ENCODE measurements at places on chromosomes 13 and 19.

DNA sequence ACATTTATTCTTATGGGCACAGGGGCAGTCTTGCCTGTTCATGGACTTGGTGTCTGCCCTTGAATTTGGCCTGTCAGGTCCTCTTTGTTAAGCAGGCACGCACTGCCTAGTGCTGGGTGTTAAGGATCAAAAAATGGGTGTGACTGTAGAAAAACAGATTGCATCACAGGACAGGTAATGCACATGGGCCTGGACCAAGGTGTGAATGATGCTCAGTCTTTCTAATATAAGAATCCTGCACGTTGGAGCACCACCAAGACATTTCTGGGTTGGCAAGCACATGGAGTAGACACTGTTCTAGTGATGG, 33.7 kb downstream of the GATAD2A start:
- DNase-seq = no peak

- no peak for DNase-seq
Observed at GRCh38 chr19:20879501-20879900, 43.5 kb upstream of the ZNF85 start.

GRCh38 chr13:35978607-35979316, 152.4 kb downstream of the DCLK1 start:
- no peak for DNase-seq

DNA sequence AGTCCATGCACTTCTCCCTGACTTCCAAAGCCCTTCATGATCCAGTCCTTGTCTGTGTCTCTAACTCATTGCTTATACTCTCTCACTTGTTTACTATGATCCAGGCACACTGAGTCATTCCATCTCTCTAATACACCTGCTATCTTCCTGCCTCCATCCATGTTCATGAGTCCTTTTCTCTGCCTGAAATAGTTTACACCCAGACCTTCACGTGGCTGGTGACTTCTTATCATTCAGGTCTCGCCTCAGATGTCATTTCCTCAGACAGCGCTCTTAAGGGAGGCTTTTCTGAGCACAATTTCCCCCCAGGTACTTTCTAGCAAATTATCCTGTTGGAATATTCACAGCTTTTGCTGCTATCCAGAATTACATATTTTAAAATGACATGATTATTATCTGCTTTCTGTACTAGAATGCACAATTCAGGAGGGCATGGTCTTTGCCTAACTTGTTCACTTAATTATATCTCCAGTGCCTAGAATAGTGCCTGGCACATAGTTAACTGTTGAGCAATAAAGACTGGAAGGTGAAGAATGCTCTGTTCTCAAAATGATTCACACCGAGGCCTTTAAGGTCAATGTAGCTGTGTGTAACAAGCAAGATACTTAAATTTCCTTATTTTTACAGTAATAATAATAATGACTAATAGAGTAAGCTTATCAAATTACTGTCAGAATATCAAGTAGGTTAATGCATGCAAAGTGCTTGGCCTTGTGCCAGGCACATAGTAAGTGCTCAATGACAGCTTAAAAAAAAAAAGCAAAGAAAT, 183.7 kb upstream of the SPRY2 start:
- DNase-seq = no peak

- DNase-seq = no peak
Observed at GRCh38 chr19:17719730-17720400, 585 bp downstream of the MAP1S start.

- DNase-seq = no peak
Observed at GRCh38 chr19:15555021-15555420, 46.7 kb downstream of the CYP4F22 start.

DNA sequence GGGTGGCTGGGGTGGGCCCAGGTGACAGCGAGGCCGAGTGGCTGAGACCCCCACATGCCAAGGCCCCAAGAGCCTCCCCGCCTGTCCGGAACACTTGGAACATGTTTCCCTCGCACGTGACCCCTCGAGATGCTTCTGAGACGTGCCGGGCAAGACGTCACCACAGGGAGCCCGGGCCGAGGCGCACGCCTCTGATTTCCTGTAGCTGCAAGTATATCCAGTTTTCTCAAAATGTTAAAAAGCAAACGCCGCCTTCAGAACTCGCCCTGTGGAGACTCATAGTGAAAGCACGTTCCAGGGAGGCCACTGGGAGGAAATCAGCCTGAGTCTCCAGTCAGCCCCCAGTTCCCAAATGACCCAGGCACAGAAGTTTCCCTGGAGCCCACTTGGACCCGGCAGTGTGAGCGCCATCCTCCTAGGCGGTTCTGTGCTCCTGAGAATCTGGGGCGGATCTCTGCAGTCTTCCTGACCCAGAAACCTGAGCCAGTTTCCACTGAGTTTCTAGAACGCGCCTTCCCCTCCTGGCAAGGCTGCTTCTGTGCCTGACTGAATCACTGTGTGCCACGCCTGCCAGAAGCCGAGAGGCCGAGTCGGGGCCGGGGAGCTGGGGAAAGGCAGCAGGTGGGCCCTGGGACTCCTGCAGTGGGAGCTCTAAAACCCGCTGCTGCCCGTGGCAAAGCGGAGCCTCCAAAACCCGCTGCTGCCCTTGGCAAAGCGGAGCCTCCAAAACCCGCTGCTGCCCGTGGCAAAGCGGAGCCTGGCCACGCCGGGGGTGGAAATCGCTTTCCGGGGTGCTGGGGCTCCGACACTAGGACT, 179.3 kb downstream of the KDM4B start:
- no peak for DNase-seq

GRCh38 chr19:42629191-42629590, 34.5 kb upstream of the CEACAM8 start:
- DNase-seq = no peak

- no peak for DNase-seq
Observed at GRCh38 chr13:60155978-60156377, 7.8 kb downstream of the DIAPH3 start.

- no peak for DNase-seq
Observed at GRCh38 chr19:4372165-4373012, 28.0 kb downstream of the SH3GL1 start.

- DNase-seq = no peak
Observed at GRCh38 chr13:67620665-67621064, 390.5 kb upstream of the PCDH9 start.

- DNase-seq = no peak
Observed at GRCh38 chr13:74203576-74203975, 69.4 kb upstream of the KLF12 start.

DNA sequence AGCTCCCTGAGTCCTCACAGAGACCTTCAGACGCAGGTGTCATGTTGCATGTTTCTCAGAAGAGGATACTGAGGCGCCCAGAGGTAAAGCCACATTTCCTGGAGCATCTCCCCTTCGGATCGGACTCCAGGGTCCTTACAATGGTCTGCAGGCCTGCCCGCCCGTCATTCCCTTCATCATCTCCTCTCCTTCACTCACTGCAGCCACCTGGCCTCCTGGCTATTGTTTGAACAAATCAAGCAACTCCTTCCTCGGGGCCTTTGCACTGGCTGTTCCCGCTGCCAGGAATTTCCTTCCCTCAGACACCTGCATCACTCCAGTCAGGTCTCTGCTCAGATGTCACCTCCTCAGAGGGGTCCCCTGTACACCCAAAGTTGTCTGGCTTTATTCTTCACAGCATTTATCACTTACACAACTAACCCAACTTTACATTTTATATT, 20.3 kb downstream of the CEACAM16 start:
- DNase-seq = no peak

DNA sequence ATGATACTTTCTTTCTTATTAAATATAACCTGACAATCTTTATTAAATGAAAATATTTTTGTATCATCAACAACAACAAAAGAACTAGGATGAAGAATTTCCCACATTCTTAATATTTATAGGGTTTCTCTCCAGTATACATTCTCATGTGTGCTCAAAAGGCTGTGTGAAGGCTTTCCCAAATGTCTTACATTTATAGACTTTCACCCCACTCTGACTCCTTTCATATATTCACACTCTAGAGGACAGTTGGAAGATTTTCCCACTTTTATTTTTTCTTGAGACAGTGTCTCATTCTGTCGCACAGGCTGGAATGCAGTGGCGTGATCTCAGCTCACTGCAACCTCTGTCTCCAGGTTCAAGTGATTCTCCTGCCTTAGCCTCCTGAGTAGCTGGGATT, 22.4 kb downstream of the ZNF14 start:
- no peak for DNase-seq

DNA sequence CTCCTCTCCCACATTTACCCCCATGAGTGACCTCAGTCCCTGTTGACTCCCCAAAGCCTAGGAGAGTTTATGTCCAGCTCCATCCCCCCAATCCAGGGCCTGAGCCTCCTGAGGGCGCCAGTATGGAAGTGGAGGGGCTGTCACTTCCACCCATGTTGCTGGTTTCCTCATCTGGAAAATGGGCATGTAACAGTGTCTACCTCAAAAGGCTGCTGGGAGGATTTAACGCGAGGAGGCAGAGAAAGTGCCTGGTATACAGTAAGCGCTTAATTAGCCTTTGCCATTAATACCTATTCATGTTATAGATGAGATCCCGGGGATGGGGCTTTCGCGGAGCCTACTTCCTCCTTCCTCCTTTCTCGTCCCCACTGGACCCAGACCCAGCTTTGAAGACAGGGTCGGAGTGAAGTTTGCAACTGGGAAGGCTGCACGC, 476 bp downstream of the TYK2 start:
- DNase-seq = no peak

GRCh38 chr13:38854226-38854625, 136.4 kb downstream of the STOML3 start:
- DNase-seq = no peak

DNA sequence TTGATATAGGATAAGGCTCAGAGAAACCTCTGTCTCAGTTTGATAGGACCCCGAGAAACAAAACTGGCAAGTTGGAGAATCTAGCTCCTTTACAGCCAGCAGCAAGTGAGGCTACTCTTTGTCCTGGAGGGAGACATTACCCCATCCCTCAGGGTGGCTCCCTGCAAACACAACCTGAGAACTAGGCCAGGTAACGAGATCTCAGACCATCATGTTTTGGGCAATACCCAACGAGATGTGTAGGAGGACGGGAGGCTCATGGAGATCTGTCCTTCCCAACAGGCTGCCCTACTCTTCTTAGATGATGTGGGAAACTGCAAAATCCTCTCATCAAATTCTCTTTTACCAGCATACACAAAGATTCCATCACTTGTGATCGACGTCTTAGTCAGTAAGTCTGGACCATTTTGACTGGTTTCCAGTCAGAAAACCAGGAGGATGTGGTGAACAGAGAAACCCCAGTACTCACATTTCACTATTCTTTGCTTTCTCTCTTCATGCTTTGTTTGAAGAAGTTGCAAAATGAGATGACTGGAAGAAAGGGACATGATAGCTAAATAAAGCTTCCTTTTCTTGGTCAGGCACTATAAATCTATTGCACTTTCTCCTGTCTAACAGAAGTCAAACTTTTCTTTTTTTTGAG, 6.0 kb upstream of the CTU1 start:
- DNase-seq = no peak

GRCh38 chr13:51804295-51805172, 571 bp upstream of the DHRS12 start:
- no peak for DNase-seq

DNA sequence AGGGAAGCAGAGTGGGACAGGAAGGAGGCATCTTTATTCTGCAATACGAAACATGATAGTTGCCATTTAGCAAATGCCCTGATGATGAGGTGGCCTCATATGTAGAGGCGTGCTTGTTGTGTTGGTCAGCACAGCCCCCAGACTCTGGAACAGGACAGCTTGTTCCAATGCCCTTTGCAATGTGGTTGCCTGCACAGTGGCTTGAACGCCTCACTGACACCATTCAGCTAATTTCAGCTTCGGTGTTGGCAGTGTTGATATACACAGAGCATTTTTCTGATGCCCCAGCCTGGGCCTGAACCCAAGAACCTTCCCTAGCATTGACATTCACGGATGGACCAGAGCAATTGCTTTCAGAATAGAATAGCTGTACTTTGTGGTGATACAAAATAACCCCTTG, 133.3 kb downstream of the HS6ST3 start:
- no peak for DNase-seq

- no peak for DNase-seq
Observed at GRCh38 chr13:95903569-95903968, 149.6 kb downstream of the UGGT2 start.

DNA sequence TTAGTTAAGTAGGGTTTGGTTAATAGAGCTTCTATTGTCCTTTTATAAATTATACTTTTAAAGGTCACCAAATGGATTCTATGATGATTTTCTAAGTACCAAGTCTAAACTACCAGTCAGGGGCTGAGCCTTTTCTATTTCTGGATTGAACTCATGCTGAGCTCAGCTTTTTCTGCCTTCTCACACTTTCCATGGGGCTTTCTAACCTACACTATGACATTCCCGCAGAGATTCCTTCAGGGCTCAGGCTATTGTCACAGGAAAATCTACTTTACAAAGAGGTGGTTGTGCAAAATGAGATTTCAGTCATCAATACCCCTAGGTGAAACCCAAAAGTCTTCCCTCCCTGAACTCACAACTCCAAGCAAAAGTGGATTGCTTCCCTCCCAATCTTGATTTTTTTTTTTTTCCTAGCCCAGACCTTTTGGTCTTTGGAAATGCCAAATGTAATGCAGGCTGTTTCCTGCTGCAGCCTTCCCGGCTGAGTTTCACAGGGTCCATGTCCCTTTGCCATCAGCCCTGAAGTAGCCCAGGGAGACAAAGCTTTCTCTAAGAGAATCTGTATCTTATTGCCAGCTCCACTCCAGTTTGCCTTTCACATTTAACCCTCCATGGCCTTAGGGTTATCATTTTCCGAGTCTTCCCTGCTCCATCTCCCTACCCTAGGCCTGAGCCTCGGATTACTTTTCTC, 13.6 kb downstream of the C13orf42 start:
- DNase-seq = no peak

GRCh38 chr19:4172861-4173473, 9.4 kb downstream of the SIRT6 start:
- DNase-seq = no peak

GRCh38 chr13:80900561-80900960, 559.6 kb upstream of the SPRY2 start:
- no peak for DNase-seq

GRCh38 chr19:32497391-32497790, 83.6 kb upstream of the PDCD5 start:
- no peak for DNase-seq

GRCh38 chr19:40464059-40465024, 1.2 kb downstream of the BLVRB start:
- no peak for DNase-seq

DNA sequence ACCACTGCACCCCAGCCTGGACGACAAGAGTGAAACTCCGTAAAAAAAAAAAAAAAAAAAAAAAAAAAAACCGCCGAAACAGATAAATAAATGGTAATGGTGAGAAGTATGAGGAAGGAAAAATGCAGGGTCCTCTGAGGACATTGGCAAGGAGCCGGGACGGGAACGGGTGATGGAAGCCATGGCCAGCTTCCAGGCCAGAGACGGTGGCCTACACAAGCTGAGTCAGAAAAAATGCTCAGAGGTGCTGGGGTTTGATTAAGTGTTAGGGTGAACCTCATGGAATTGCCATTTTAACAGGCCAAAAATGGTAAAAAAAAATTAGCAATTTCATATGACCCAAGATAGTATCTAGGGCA, 866 bp upstream of the ZSWIM4 start:
- no peak for DNase-seq

- DNase-seq = no peak
Observed at GRCh38 chr13:75481176-75482069, 546 bp downstream of the TBC1D4 start.
